B cell (primary cell): ENCODE measurements at places on chromosomes 6 and 20. TPM values are rescaled to one million over a fixed set of nuclear protein-coding genes. Genes with fewer than 3 reads are reported as not detected.

ASCC3 gene
- total RNA-seq, result 39.9 and 42.3 TPM in 2 replicates

KCNS1 gene
- total RNA-seq, result not detected in 2 replicates

ATP6V1G2 gene
- total RNA-seq, result 3.3 and 4.4 TPM in 2 replicates

HDGFL1 gene
- not detected in 2 replicates for total RNA-seq

KIF6 gene
- not detected in 2 replicates for total RNA-seq

OR2H1 gene
- not detected in 2 replicates for total RNA-seq

CAP2 gene
- not detected in 2 replicates for total RNA-seq

DEF6 gene
- 105 and 116 TPM in 2 replicates for total RNA-seq

PKIB gene
- total RNA-seq, result 1.2 TPM in 1 of 2 replicates, not detected in the other

CYP39A1 gene
- total RNA-seq, result not detected in 2 replicates

- H3K4me3 ChIP-seq, result no peak overlapping the region
- H3K36me3 ChIP-seq, result peaks cover 19% of the 10 kb centered on the region
- no peak for DNase-seq
- H3K27me3 ChIP-seq, result no peaks in the 10 kb centered on the region
- H3K27ac ChIP-seq, result no peak overlapping the region
These were observed 13.6 kb upstream of the C20orf144 start for GRCh38 chr20:33648396-33649004.

DNA sequence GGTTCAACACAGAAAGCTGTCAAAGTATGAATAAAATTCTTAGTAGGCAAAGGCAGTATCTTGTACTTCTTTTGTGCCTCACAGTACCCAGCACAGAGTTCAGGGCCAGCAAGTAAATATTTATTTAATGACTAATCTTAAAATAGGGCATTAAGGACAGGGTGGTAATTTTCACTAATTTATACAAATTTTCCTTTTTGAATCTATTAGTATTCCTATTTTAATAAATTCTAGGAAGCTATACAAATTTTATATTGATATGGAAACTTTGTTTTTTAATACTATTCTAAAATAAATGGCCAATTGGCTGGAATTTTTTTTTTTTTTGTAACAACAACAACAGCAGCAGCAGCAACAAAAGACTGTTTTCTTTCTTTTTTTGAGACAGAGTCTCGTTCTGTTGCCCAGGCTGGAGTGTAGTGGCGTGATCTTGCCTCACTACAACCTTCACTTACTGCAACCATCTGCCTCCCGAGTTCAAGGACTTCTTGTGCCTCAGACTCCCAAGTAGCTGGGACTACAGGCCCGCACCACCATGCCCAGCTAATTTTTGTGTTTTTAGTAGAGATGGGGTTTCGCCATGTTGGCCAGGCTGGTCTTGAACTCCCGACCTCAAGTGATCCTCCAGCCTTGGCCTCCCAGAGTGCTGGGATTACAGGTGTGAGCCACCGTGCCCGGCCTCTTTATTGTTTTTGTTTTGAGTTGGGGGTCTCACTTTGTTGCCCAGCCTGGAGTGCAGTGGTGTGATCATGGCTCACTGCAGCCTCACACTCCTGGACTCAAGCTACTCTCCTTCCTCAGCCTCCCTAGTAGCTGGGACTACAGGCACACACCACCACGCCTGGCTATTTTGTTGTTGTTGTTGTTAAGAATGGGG is 85.2 kb downstream of the FKBP5 start:
- no peaks in the 10 kb centered on the region for H3K36me3 ChIP-seq
- peaks cover 27% of the 10 kb centered on the region for H3K4me1 ChIP-seq
- no peak overlapping the region for H3K4me3 ChIP-seq
- DNase-seq, result no peak
- no peaks in the 10 kb centered on the region for H3K27me3 ChIP-seq

- no peak for DNase-seq
- no peaks in the 10 kb centered on the region for H3K36me3 ChIP-seq
- H3K4me3 ChIP-seq, result no peak overlapping the region
- no peaks in the 10 kb centered on the region for H3K27me3 ChIP-seq
- no peak overlapping the region for H3K27ac ChIP-seq
- peaks cover 18% of the 10 kb centered on the region for H3K4me1 ChIP-seq
These were observed 1.2 kb downstream of the SAYSD1 start for GRCh38 chr6:39113788-39114187.

DNA sequence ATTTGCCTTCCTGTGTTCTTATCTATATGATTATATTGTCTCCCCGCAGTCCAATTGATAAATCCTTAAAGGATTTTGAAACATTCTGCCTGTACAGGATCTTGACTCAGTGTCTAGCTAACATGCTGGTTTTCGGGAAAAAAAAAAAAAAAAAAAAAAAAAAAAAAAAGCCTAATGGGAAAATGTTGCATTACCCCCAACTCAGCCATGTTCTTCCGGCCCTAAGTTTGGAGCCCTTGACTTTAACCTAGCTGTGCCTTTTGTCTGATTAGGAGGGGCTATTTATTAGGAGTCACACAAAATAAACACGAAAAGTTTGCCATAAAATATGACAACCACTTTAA is 244.4 kb upstream of the TCF21 start:
- H3K4me1 ChIP-seq, result no peaks in the 10 kb centered on the region
- H3K27me3 ChIP-seq, result no peaks in the 10 kb centered on the region
- H3K36me3 ChIP-seq, result no peaks in the 10 kb centered on the region
- no peak overlapping the region for H3K27ac ChIP-seq
- H3K4me3 ChIP-seq, result no peak overlapping the region
- no peak for DNase-seq

DNA sequence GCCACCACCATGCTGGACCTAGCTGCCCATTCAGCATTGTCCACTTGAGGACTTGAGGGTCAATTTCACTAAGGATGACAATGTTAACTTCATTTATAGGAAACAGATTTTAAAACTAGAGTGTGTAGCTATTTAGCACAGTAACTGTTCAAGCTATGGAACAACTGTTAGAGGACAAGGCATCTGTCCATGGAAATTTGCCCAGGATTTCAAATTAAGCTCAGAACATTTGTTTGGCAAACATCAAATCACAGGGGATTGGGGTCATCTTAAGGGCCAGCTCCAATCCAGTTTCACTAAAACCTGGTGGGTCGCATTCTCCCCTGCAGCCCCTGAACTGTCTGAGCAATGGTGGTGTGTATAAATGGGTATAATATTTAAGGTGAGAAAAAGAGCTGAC is 35.1 kb downstream of the PM20D2 start:
- no peaks in the 10 kb centered on the region for H3K36me3 ChIP-seq
- H3K27ac ChIP-seq, result no peak overlapping the region
- no peak overlapping the region for H3K4me3 ChIP-seq
- no peak for DNase-seq

DNA sequence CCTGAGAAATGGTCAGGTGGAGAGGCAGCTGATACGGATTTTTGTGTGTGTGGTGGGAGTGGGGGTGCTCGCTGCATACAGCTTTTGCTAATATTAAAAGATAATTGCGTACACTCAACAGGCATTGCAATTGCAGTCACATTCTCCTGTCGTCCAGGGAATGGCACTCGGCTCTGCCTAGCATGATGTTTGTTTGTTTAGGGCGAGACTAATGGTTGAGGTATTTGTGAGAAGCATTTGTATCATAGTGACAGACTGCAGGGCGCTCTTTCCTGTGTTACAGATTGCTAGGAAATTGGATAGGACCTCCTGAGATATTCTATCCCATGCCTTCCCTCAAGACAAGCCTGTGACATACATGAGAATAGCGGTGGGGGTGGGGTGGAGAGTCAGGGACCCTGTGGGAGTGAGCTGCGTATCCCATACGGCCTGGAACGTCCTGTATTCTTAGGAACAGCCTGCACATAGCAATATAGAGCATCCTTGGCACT is 207.4 kb downstream of the SOX4 start:
- no peak for DNase-seq
- no peaks in the 10 kb centered on the region for H3K36me3 ChIP-seq
- H3K27me3 ChIP-seq, result no peaks in the 10 kb centered on the region

DNA sequence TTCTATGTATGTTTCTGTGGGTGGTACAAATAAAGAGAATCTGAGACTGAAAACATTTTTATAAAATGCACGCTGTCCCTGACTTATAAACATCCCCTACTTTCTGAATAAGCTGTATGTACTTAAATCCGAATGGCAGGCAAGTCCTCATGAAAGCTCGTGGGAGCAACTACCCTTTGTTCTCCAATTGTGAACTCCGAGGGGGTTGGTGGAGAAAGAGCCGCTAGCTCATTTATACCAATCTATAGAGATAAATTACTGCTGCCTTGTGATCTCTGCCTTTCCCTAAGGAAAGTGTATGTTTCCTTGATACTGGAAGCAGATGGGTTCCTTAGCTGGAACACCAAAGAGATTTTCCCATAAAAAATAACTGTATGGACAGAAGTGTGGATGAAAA is 84.5 kb downstream of the GJA10 start:
- H3K4me3 ChIP-seq, result no peak overlapping the region
- H3K36me3 ChIP-seq, result peaks cover 56% of the 10 kb centered on the region
- no peaks in the 10 kb centered on the region for H3K27me3 ChIP-seq

- no peaks in the 10 kb centered on the region for H3K4me1 ChIP-seq
- no peak overlapping the region for H3K27ac ChIP-seq
- H3K36me3 ChIP-seq, result no peaks in the 10 kb centered on the region
- no peaks in the 10 kb centered on the region for H3K27me3 ChIP-seq
- H3K4me3 ChIP-seq, result no peak overlapping the region
These were observed 613.5 kb downstream of the C6orf118 start for GRCh38 chr6:164695896-164696295.

- no peaks in the 10 kb centered on the region for H3K4me1 ChIP-seq
- no peak overlapping the region for H3K27ac ChIP-seq
- no peaks in the 10 kb centered on the region for H3K27me3 ChIP-seq
- no peak overlapping the region for H3K4me3 ChIP-seq
These were observed 30.6 kb downstream of the SHLD1 start for GRCh38 chr20:5780846-5781217.

- H3K4me1 ChIP-seq, result no peaks in the 10 kb centered on the region
- no peaks in the 10 kb centered on the region for H3K27me3 ChIP-seq
- H3K4me3 ChIP-seq, result no peak overlapping the region
- DNase-seq, result no peak
These were observed 30.4 kb downstream of the ZC3H12D start for GRCh38 chr6:149454346-149454848.

GRCh38 chr20:34525709-34526416 is 9.6 kb downstream of the DYNLRB1 start:
- H3K27ac ChIP-seq, result no peak overlapping the region
- H3K36me3 ChIP-seq, result peaks cover 6% of the 10 kb centered on the region
- H3K27me3 ChIP-seq, result no peaks in the 10 kb centered on the region
- H3K4me1 ChIP-seq, result peaks cover 6% of the 10 kb centered on the region

DNA sequence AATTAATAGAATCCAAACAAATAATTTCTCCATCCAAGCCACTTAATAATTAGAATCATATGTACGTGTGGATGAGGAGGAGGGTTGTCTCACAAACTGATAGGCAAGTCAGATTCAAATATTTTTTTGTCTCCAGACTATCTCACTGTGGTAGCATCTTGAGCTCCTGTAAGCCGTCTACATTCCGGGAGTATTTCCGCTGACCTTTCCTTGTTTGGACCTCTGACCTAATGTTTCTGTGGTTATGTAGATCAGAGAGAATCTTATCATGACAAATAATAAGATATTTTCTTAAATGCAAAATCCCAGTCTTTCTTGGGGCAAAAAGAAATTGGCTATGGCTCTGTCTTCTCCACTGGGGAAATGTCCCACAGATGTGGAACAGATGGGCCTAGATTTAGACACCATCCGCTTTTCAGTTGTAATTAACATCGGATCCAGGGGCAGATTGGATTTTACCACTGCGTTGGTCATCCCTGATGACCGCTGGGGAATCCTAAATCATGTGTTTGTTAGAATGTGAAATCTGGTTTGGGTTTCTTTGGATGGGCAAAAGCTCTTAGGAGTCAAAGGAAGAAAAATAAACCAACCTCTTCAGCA is 197.1 kb upstream of the RIN2 start:
- no peak overlapping the region for H3K27ac ChIP-seq
- H3K4me3 ChIP-seq, result no peak overlapping the region
- DNase-seq, result no peak
- no peaks in the 10 kb centered on the region for H3K4me1 ChIP-seq
- no peaks in the 10 kb centered on the region for H3K36me3 ChIP-seq
- H3K27me3 ChIP-seq, result peaks cover 10% of the 10 kb centered on the region

GRCh38 chr20:15487682-15488081 is 1085.6 kb downstream of the KIF16B start:
- H3K36me3 ChIP-seq, result no peaks in the 10 kb centered on the region
- no peaks in the 10 kb centered on the region for H3K4me1 ChIP-seq
- H3K27ac ChIP-seq, result no peak overlapping the region
- H3K4me3 ChIP-seq, result no peak overlapping the region
- no peak for DNase-seq

GRCh38 chr6:16592223-16592911 is 168.9 kb downstream of the ATXN1 start:
- no peak overlapping the region for H3K27ac ChIP-seq
- DNase-seq, result no peak
- no peaks in the 10 kb centered on the region for H3K36me3 ChIP-seq
- H3K27me3 ChIP-seq, result no peaks in the 10 kb centered on the region
- no peak overlapping the region for H3K4me3 ChIP-seq
